ENCODE measurements at places on chromosomes 4 and X.

GRCh38 chrX:76428243-76429130 is 977 bp downstream of the MAGEE1 start:
- peak; percentile 3 for DNase-seq

GRCh38 chr4:157984285-157984911 is 188.4 kb downstream of the GASK1B start:
- DNase-seq, result no peak

DNA sequence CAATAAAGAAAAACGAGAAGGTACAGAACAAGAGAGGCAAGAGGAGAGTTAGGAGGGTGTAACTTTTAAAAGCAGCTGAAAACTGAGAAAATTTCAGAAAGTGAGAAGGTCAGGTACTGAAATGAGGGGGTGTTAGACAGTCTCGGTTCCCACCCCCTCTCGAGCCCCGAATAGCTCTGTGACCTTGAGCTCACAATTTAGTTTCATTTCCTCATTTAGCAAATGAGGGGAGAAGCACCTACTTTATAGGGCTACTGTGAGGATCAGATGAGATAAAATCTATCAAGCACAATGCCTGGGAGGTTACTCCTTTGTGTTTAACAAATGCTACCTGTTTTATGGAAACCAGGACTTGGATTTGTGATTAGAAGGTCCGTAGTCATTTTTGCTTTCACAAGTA is 4.9 kb downstream of the UGT8 start:
- DNase-seq, result no peak

DNA sequence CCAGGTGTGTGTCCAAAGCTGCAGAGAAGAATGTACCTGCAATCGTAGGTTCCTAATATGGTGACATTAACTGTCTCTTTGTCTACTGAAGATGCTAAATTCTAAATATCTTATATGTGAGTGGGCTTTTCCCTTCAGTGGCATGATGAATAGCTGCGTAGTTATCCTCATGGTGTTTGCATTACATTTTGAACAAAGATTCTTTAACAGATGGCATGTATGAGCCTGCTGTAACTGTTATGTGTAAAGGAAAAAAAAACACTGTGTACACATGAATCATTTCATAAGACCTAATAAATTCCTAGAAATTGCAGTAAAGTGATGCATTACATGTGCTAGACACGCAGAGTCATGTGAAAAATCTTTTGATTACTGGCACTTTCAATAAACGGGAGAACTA is 288.0 kb downstream of the SH2D1A start:
- no peak for DNase-seq

DNA sequence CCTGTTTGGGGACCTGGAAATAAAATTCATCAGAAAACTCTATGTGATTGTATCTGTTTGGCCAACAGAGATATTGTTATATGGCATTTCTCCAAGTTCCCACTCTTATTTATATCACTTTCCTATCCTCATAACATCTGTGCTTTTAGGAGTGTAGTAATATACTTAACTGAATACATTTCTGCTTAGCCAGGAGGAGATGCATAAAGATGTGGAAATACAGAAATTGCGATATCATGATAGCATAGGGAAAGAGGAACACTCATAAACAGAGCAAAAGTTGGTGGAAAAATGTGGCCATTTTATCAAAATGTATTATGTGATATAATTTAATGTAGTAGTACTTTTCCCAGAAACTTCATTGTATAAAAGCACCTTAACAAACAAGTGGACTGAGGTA is 46.1 kb upstream of the TSPAN7 start:
- no peak for DNase-seq

Data from BE2C (cell line).